Activated CD8-positive, alpha-beta memory T cell treated with anti-CD3 and anti-CD28 coated beads, Interleukin-2, amount 10 ng/mL, durations not matched to agents 7 days and 5 days (primary cell): ENCODE measurements at places on chromosomes 5 and 9. TPM values are rescaled to one million over a fixed set of nuclear protein-coding genes. Genes with fewer than 3 reads are reported as not detected.

SLC22A5 gene
- 4.5 TPM for total RNA-seq

CTNND2 gene
- total RNA-seq: not detected

FOXE1 gene
- total RNA-seq: not detected

CDKN2B-AS1 gene
- 3.4 TPM for total RNA-seq

PGGT1B gene
- 33.3 TPM for total RNA-seq

SMIM33 gene
- 0.07 TPM for total RNA-seq

RNF183 gene
- total RNA-seq: not detected

ANKRD18A gene
- 1.5 TPM for total RNA-seq

UGT3A1 gene
- total RNA-seq: not detected
